ENCODE measurements at places on chromosomes 16 and 17.
A peak's percentile ranks its signal among the peaks of the same experiment; 100 is the strongest.

DNA sequence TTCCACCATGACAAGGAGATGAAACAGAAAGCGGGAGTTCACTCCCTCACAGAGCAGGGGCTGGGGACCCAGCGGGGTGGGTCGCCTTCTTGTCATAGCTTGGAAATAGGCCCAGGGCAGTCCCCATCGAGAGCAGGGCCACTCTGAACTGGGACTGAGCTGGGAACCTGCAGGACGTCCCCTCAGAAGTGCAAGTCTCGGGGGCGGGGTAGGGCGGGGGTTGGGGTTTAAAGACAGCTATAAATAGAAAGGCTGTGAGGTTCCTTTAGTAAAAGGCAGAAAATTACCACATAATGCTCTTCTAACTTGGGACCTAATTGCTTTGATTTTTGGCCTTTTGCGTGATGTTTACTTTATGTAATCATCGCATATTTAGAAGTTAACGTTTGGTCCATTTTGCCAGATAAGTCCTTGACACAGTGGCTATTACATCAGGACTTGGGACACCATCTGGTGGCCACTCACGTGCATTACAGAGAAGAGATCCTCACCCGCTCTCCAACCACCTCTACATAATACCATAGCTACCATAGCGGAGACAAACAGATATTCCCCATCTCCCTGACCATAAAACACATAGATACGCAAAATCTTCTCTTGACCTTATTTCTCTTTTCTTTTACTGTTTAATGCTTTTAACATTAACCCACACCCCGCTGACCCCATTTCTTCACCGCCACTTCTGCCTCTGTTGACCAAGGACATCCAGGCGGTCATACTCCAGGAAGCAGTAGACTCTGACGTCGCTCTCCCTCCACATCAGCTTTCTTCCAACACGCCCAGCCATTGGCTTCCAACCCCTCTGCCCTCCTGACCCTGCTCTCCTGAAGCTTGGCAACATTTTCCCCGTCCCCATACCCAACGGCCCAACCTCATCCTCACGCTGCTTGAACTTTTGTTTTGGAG lies 27.5 kb upstream of the PIK3R6 start:
- peak; percentile 67 for DNase-seq

GRCh38 chr16:3190949-3191353 lies 2.9 kb downstream of the OR1F1 start:
- no peak for DNase-seq

DNA sequence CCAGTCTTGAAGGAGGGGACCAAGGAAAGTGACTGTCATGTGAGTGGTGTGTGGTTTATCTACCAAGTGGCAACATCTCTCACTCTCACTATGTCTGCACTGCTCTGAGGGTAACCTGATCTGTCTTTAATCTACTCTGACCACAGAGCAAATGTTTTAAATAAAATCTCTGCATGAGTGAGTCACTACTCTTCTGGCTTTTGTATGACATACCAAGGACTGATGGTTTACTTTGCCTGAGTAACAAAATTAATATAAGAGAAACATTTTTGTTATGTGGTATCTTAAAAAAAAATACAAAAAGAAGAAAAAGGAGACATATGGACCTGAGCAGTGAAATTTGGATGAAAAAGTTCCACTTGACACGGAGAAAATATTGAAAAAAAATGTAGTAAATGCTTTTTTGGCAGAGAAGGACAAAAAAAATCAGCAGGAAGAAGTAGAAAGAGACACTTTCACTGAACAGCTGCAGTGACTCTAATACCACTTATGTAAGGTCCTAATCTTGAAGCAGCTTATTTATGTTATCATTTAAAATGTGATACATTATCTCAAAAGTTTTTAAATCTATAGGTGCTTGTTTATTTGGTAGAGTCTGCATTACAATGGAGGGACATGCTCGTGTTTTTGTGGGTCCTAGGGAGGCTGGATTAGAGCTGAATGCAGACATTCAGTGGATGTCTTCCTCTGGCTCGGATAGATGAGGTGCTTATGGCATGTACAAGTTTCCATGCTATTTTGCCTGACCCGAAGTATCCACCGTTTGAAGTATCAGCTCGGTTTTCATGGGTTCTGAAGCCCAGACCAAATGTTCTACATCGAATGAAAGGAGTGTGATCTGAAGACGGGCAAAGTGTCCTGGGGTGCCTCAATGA lies 240.7 kb downstream of the MAP2K6 start:
- no peak for DNase-seq

- no peak for DNase-seq
Observed at GRCh38 chr16:21097151-21097550, 53.5 kb downstream of the DNAH3 start.

DNA sequence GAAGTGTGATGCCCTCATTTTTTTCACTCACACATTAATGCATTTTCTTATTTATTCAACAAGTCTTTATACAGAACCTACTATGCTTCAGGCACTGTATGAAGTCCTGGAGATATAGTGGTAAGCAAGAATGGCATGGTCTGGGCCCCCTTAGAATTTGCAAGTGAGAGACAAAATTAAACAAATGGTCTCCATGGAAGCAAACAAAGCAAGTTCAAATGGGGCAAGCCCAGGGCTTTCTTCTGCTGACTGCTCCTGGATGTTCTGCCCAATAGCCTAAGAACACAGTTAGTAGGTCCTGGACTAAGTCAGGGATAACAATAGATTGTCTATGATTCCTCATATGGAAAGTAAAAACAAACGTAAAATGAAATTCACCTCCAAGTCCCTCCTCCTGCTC lies 31.3 kb upstream of the DDX52 start:
- DNase-seq = no peak

DNA sequence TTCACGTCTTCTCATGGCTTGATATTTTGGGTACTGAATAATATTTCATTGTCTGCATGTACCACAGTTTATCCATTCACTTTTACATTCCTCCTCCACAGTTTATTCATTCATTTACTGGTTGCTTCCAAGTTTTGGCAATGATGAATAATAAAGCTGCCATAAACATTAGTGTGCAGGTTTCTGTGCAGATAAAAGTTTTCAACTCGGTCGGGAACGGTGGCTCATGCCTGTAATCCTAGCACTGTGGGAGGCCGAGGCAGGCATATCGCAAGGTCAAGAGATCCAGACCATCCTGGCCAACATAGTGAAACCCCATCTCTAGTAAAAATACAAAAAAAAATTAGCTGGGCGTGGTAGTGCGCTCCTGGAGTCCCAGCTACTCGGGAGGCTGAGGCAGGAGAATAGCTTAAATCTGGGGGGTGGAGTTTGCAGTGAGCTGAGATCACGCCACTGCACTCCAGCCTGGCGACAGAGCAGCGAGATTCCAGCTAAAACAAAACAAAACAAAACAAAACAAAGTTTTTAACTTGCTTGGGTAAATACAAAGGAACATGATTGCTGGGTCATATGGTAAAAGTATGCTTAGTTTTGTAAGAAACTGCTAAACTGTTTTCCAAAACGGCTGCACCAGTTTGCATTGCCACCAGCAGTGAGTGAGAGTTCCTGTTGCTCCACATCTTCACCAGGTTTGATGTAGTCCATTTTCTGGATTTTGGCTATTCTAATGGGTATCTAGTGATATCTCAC lies 89.5 kb downstream of the WWP2 start:
- DNase-seq = no peak

DNA sequence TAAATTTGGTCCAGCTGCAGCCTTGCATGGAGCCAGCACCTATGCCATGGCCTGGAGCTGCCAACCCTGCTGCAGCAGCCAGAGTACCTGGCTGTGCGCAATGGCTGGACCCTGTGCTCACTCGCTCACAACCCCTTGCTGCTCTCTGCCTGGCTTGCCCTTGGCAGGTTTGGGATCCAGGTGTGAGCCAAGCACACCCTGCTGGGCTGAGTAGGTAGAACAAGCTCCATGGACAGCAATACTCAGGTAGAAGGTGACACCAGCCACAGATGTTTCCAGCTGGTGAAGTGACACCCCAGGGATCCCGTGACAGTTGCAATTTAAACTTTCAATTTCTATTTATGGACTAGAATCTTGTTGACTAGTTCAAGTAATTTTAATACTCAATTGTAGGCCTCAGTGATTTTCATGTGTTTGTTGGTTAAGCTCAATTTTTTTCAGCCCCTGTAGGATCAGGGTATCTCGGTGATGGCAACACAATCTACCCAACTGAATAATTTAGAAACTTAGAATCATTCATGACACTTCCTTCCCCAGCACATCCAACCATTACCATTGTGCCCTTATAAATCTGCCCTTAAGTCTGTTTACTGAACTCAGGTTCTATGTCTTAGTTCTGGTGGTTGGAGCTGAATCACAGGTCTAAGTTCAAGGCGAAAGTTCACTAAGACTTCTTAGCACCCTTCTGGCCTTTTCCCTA lies 480.0 kb downstream of the PMP22 start:
- no peak for DNase-seq

DNA sequence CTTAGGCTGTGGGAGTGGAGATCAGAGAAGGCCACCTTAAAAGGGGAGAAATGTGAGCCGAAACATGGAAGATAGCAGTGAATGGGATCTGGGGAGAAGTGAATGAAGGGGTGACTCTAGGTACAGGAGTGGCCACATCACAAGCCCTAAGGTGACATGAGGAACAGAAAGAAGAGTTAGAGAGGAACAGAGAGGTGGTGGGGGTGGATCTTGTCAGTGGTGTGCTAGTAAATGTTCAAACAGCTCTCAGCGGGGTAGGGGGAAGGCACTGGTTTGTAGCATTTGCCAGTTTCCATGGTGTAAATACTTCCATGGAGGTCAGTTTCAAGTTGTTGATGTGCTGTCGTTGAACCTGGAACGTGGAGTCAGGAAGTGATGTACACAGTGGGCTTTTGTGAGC lies 90.8 kb downstream of the SDR42E1 start:
- DNase-seq = no peak

DNA sequence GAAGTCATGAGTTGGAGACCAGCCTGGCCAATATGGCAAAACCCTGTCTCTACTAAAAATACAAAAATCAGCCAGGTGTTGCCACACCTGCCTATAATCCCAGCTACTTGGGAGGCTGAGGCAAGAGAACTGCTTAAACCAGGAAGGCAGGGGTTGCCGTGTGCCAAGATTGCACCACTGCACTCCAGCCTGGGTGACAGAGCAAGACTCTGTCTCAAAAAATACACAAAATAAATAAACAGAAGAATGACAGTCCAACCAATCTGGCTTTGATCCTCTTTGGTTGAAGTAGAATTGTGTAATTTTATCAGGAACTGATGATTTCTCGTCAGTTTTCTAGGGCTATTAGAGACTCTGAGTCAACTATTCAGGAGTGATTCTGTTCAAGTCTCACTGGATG lies 79.4 kb downstream of the SLC5A11 start:
- no peak for DNase-seq

GRCh38 chr17:64739316-64740058 lies 77.4 kb upstream of the SMURF2 start:
- DNase-seq = no peak

GRCh38 chr17:43548689-43549379 lies 2.7 kb upstream of the ETV4 start:
- DNase-seq = no peak

DNA sequence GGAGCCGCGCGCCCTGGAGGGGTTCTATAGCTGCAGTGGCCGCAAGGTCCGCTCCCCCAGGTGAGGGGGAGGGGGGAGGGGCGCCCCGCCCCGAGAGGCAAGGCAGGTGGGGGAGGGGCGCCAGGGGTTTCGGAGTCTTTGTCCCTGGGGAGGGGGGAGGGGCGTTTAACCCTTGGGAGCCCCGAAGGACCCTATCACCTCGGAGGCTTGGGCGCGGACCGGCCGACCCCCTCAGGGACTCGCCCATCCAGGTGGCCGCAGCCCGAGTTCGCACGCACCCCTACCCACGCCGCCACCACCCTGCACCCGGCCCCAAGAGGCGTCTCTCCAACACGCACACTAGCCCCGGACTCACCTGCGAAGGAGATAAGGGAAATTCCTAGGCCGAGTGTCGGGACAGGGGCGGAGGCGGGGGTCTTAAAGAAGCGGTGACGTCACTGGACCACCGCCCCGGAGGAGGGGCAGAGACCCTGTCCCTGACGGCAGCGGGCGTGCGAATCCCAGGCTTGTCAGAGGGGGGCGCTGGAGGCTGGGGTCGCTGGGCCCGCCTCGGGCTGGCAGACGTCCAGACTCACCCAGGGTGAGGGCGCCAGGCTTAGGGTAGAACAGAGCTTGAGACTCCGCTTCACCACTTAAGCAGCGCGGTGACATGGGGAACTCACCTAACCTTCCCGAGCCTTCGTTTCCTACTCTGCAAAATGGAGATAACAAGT lies at the start of gene CLDN6:
Gene CLDN6, minus strand, starts transcription at position 390 of the 713 bp plus-strand sequence. CDS start 2,162 bp downstream, outside the sequence.
- no peak for DNase-seq

- DNase-seq = peak; percentile 43
Observed at GRCh38 chr17:18041776-18042175, 2.6 kb downstream of the GID4 start.

GRCh38 chr16:69013991-69014390 lies 91.5 kb upstream of the HAS3 start:
- no peak for DNase-seq

GRCh38 chr16:70432356-70432722 lies 6.6 kb downstream of the ST3GAL2 start:
- DNase-seq = peak; percentile 84

DNA sequence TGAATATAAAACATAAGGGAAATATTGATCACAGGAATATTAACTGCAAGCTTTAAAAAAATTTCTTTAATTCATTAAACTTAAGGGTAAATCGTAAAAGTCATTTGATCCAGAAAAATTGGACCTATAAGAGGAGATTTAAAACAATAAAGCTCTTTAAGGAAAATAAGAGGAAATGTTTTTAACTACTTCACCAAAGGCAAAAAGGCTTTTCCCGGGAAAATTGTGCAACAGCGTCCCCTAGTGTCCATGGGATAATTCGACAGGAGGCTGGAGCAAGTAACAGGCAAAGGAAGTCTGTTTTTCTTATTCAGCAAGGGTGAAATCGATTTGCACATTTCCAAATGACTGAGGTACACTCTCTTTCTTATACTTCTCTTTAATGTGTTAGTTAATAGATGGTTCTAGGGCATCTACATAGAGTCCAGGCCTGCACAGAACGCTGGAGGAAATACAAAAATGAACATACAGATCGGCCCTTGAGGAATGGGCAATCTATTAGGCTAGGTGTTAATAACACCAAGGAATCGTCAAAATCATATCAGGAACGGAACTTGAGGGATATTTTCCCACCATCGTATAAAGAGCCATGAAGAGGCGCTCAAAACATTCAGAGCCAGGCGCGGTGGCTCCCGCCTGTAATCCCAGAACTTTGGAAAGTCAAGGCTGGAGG lies 61.4 kb downstream of the ZNF18 start:
- DNase-seq = peak; percentile 75

DNA sequence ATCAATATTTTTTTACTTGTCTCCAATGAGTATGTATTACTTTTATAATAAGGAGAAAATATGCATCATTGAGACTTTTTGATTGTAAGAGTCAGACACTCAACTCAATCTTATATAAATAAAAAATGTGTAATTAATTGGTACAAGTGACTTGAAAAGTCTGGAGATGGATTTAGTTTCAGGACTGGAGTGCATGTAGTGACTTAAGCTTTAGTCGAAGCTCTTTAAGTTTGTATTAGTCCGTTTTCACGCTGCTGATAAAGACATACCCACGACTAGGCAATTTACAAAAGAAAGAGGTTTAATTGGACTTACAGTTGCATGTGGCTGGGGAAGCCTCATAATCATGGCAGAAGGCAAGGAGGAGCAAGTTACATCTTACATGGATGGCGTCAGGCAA lies 60.7 kb upstream of the NKD1 start:
- DNase-seq = no peak

GRCh38 chr17:51128076-51128475 lies 7.4 kb upstream of the SPAG9 start:
- no peak for DNase-seq
